ENCODE measurements at places on chromosomes 4 and X.

- DNase-seq: no peak
Measured at GRCh38 chr4:37882665-37883296, 8.1 kb upstream of the TBC1D1 start.

DNA sequence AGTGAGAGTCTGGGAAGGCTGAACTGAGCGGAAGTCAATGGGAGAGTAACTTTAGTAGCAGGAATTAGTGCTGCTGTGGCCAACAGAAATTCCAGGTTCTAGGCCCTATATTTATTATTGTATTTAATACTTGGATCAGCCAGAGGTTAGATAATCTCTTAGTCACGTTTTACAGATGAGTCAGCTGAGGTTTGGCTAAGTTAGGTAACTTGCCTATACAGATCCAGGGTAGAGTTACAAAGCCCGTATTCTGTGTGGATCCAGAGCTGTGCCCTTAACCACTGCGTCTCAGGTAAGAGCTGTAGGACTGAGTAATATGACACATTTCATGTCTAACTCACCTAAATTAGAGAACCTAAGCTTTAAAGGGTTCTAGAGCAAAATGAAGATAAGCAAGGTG, 20.5 kb downstream of the PSMD10 start:
- no peak for DNase-seq

DNA sequence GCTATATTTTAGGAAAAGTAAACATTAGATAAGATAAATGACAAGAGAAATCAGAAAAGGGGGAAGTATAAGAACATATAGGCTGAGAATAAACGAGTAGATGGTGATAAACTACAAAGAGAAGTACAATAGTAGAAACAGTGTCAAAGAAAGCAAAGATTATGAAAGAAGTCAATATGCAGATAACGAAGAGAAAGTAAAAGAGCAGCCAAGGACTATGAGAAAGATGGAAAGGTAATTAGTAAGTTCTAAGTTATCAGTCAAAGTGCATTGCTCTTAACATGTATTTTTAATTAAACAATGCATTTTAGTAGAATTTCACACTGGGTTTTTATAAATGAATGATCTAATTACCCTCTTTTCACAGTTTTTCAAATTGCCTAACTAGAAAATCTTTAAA, 1801.3 kb upstream of the PCDH10 start:
- no peak for DNase-seq

DNA sequence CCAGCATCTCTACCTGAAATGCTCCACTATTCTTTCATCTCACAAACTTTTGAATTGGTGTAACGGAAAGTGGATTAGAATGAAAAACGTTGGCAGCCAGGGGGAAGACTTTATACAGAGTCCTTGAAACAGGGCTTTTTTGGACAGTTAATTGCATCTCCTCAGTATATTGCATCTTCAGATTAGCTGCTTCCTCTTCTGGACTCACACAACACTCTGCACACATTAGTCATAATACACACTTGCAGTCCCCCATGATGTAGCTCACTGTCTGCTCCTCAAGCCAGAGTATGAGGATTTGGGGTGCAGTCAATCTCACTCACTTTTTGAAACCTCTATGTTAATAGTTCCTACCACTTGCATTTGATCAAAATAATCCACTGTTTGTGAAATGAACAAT, 101.0 kb downstream of the ADGRA3 start:
- DNase-seq: no peak

GRCh38 chr4:102168580-102168979, 176.7 kb downstream of the SLC39A8 start:
- no peak for DNase-seq

GRCh38 chr4:27357283-27357682, 496.6 kb downstream of the STIM2 start:
- DNase-seq: no peak

DNA sequence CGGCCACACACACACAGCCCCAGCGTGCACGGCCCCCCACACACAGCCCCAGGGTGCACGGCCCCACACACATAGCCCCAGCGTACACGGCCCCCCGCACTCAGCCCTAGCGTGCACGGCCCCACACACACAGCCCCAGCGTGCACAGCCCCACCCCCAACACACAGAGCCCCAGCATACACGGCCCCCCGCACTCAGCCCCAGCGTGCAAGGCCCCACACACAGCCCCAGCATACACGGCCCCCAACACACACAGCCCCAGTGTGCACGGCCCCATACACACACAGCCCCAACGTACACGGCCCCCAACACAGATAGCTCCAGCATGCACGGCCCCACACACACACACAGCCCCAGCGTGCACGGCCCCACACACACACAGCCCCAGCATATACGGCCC, 17.6 kb downstream of the GAK start:
- no peak for DNase-seq

GRCh38 chrX:121036951-121037350, 10.5 kb upstream of the GLUD2 start:
- DNase-seq: no peak

DNA sequence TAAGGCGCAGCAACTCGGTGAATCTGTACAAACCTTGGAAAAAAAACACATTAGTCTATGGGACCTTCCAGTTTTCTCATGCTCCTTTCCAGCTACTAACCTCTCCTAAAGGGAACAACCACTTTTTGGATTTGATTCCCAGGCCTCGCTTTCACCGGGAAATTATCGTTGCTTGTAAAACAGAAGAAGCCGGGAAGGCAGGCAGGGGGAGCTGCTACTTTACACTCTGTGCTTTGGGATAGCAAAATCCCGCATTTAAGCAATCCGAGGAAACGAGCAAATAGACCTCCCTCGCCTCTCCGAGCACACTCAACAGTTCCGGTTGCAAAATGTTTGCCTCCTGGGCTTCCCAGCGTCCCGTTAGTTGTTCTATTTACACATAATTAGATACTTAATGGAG, 1.2 kb downstream of the CD38 start:
- no peak for DNase-seq

DNA sequence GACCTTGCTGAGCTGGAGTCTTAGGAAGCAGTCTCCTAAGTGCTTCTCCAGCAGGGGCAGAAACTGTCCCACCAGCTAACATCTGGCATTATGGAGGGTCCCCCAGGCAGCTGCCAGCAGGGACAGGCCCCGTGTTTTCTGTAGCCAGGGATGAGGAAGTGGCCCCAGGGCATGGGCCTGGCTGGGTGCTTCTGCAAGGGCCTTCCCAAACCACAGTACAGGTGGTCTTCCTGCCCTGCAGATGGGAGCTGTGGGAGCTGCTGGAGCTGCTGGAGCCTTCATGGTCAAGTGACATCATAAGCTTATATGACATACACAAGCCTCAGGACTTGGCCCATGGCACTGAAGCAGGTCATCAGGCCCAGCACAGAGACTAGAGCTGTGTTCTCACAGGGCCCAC, 5.0 kb upstream of the MSANTD1 start:
- DNase-seq: no peak

- DNase-seq: no peak
Measured at GRCh38 chrX:2857566-2857965, 28.8 kb downstream of the GYG2 start.

DNA sequence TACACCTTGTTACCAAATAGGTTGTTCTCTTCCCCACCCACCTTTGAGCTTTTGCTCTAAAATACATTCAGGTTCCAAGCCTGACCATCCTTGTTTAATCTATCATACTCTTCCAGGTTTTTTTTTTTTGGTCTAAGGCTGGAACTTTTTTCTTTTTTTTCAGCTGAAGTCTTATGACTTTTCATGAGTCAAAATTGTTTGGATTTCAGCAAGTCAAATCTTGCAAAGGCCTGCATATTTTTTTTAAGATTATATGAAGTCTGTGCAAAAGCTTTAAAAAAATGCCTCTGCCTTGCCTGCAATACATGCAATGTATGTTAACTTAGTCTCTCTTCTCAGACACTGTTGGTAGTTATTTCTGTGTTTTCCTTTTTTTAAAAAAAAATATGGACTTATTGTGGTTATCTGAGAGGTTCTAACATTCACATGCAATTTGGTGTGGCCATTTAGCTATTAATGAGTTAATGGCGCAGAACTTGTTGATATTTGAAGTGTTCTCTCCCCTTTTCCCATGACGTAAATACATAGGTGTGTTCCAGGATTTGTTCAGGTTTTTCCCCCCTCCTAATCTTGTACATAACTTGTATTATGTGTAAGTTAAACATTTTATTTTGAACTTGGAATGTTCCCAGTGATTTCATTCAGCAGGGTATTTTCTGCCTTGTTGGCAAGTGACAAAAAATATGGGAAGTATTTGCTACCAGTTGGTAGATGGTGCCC, 58.7 kb downstream of the CCKAR start:
- DNase-seq: no peak

DNA sequence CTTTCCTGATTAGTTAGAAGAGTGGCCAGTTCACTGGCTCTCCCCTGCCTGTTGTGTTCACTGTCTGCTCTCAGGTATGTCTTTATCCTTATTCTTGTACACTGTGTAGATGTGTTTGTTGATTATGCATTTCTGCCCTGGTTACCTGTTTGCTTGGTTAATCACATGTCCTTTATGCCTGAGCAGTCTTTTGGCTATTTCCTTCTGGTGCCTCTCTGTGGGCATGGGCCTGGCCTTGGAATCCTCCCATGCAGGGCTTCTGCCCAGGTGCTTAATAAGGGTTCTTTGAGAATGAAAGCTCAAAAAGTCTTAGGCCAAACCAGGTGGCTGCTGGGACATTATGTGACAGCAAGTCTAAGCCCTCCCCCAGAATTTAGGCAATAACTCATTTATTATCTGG, 26.5 kb downstream of the OTUD6A start:
- no peak for DNase-seq

- no peak for DNase-seq
Measured at GRCh38 chr4:148574911-148575310, 132.7 kb upstream of the NR3C2 start.

GRCh38 chrX:118682258-118683014, 45.0 kb upstream of the IL13RA1 start:
- no peak for DNase-seq

- no peak for DNase-seq
Measured at GRCh38 chrX:18970465-18970864, 13.4 kb downstream of the PHKA2 start.

DNA sequence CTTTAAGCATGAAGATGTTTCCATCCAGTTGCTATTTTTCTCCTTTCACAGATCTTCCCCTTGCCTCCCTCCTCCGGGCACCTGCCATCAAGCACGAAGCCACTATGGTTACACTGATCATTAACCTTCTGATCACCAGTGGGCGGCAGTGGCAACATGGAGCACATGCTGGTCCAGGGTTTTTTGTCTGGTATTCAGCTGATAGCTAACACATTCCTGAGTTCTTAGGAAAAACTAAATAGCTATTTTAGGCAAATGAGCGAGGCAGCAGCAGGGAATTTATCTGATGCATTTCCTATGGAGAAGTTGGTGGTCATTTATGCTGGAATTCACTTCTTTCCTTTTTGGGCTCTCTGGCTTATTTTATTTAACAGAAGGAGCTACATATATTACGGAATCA, 22.9 kb downstream of the SHISA3 start:
- no peak for DNase-seq

GRCh38 chrX:46447384-46447783, 97.8 kb downstream of the ZNF674 start:
- no peak for DNase-seq

- no peak for DNase-seq
Measured at GRCh38 chrX:9356846-9357245, 108.0 kb upstream of the TBL1X start.

All from activated CD4-positive, alpha-beta T cell treated with anti-CD3 and anti-CD28 coated beads for 1 hour (primary cell).